ENCODE measurements at places on chromosomes 12 and 14.

GRCh38 chr14:96362071-96362964, 823 bp downstream of the ATG2B start:
- DNase-seq = no peak

GRCh38 chr14:105911006-105911847, 384.8 kb downstream of the TMEM121 start:
- DNase-seq = no peak

DNA sequence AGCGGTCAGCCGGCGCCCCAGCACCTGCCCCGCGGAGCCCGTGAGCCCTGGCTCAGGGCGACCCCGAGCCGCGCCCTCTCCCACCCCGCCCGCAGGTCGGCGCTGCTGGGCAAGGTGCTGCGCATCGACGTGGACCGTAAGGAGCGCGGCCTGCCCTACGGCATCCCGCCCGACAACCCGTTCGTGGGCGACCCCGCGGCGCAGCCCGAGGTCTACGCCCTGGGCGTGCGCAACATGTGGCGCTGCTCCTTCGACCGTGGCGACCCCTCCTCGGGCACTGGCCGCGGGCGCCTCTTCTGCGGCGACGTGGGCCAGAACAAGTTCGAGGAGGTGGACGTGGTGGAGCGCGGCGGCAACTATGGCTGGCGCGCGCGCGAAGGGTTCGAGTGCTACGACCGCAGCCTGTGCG, 14.4 kb downstream of the HHIPL1 start:
- no peak for DNase-seq

DNA sequence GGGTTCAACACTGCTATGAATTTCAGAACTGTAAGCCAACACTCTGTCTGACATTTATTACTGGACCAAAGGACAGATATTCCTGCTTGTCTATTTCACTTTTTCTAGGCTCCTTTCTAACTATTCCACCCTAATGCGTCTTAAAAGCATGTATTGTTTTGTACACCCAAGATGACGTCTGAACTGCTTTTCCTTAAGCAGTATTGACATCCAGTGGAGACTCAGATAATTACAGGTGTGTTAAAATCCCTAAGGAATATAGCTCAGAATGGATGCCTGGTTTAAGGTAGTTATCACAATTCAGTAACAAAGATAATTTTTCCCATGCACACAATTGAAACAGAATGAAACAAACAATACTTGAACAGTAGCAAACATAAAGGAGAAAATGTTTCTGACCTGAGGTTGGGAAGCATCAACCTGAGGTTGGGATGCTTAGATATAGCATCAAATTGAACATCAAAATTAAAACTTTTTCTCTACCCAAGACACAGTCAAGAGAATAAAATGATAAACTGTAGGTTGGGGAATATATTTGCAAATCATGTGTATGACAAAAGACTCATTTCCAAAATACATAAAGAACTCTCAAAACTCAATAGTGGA, 93.7 kb upstream of the PTPRR start:
- DNase-seq = no peak

GRCh38 chr14:75880512-75880911, 101.3 kb downstream of the TGFB3 start:
- DNase-seq = no peak

DNA sequence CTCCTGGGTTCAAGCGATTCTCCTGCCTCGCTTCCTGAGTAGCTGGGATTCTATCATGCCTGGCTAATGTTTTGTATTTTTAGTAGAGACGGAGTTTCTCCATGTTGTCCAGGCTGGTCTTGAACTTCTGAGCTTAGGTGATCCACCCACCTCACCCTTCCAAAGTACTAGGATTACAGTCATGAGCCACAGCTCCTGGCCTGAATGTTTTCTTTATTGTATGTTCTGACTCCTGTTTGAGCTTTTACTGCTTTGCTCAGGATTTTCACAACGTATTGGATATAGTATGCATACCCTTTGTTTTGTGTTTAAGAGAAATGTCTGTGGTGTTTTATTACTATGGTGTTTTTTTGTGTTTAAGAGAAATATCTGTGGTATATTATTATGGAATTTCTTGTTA, 37.2 kb downstream of the ATF7IP start:
- DNase-seq = no peak

DNA sequence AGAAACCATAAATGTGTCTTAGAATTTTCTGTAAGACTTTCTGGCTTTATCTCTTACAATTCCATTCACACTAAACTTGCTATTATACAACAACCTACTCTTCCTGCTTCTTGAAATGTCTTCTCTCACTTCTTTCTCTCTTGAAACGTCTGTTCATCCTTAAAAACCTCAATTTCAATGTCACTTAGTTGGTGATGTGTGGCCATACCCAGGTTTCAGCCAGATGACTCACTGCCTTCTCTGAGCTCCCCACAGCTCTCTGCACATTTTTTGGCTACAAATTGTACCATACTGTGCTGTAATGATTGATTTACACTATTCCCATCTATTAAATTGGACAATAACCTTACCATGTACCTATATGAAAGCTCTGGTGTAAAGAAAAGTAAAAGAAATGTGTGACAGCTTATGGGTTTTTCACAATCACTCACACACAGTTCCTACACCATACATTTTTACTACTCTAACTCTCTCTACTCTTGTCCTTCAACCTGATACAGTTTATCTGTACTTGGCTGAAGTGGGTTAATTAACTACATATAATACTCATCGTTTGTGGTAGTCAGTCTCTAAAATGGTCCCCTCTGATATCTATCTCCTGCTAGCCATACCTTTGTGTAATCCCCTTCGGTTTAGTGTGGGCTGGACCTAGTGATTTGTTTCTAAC, 222.1 kb downstream of the NELL2 start:
- DNase-seq = no peak

- no peak for DNase-seq
Measured at GRCh38 chr14:20093442-20093841, 17.1 kb upstream of the OR4K17 start.

DNA sequence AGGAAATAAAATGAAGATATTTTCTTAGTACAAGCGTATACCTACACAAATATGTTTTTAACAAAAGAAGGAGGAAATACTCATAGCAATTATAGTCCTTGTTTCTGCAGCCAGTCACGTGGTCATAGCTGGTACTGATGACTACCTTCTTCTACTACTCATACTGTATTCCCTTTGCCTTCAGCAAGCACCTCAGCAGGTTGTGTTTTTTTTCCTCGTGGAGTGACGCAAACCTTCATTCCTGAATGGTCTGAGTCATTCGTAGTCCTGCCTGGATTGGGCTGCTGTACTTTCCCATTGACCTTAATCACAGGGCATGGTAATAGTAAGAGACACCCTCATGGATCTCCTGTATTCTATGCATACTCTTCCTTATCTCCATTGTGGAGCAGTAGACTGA, 25.7 kb upstream of the SLC16A7 start:
- no peak for DNase-seq

DNA sequence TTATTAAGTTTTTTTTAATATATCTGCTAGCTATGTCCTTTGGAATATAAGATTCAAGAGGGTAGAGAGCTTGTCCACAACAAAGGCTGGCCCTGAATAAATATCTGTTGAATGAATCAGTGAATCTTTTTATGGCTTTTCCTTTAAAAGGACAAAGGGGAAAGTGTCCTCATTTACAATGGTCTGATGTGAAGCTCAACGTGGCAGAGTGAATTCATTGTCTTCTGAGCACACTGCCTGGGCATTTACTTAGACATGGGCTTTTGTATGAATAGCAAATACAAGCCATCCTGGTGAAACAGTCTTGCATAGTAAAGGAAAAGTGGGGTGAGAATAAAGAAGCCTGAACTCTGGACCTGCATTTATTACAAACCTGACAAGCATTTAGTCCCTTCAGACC, 201.2 kb downstream of the NELL2 start:
- no peak for DNase-seq

DNA sequence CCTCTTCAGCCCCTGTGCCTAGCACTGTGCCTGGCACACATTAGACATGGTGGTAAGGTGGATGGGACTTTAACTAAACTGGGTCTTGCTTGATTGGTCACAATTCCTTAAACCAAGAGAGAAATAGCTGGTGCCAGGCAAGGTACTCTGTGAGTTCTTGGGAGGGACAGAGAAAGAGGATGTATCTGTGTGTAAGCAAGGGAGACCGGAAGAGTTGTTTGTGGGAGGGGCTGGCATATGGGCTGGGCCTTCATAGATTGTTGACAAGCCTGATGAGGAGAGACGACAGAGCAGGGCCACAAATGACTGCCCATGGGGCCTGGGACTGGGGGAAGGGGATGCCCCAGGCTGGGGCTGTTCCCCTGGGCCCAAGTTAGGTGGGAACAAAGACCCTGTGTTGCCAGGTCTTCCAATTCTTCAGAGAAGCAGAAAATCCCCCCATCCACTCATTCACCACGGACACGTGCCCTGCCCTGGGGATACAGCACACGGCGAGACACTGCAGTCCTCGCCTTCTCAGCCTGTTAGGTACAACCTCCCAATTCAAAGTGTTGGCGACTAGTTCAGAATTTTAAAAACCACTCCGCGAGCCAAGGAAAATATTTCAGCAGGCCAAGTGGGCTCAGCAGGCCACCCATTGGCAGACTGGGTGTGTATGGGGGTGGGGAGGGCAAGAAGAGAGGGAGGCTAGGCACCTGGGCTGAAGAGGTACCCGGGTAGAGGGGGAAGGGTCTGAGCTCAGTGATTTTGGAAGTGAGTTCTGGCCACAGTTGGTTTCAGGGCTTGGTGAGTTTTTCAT, 11.4 kb upstream of the CYP46A1 start:
- no peak for DNase-seq

DNA sequence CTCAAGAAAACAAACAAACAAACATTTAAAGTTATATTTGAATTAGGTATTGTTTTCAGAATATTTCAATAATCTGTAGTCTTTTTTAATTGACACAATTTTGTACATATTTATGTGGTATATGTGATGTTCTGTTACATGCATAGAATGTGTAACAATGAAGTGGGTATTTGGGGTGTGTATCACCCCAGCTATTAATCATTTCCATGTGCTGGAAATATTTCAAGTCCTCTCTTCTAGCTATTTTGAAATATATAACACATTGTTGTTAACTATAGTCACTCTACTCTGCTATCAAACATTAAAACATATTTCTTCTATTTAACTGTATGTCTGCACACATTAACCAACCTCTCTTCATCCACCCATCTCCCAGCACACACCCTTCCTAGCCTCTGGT, 32.0 kb upstream of the SIX1 start:
- DNase-seq = no peak

GRCh38 chr12:51677284-51677968, 86.4 kb downstream of the SCN8A start:
- no peak for DNase-seq

- no peak for DNase-seq
Measured at GRCh38 chr14:21987937-21988336, 314.3 kb upstream of the OR4E1 start.

DNA sequence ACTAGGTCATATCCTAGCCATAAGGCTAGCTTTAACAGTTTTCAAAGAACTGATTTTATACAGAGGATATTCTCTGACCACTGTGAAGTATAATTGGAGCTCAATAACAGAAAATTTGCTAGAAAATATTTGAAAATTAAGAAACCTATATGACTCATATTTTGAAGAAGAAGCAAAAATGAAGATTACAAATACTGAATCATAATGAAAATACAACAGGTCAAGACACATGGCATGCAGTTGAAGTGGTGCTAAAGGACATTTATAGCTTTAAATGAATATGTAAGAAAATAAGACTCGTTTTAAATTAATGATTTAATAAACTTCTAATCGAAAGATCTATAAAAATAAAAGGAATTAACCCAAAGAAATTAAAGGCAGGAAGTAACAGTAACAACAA, 1234.6 kb downstream of the SLC16A7 start:
- no peak for DNase-seq

DNA sequence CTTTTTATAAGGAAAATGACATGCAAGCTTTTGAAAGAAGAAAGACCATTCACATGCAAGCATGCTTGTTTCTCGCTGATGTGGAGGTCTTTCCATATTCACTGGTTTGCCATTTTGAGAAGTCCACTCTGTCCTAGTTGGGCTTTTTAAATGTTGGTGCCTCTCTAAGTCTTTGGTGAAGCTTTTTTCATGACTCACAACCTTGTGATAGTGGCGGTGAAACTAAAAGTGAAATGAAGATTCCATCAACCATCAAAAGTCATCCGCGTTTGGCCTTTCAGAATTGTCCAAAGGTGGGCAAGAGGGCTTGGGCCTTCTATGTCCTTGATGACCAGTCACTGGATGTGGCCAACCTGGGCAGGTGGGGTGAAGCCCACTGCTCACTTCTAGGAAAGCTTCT, 4.3 kb downstream of the LRRC74A start:
- DNase-seq = no peak

GRCh38 chr12:55927588-55928502, at the start of gene PYM1:
Gene PYM1 (minus strand): TSS chr12:55927894. CDS start chr12:55927761, 133 bp downstream.
- DNase-seq = peak; percentile 69

GRCh38 chr14:37122919-37123639, 49.3 kb downstream of the SLC25A21 start:
- DNase-seq = no peak

DNA sequence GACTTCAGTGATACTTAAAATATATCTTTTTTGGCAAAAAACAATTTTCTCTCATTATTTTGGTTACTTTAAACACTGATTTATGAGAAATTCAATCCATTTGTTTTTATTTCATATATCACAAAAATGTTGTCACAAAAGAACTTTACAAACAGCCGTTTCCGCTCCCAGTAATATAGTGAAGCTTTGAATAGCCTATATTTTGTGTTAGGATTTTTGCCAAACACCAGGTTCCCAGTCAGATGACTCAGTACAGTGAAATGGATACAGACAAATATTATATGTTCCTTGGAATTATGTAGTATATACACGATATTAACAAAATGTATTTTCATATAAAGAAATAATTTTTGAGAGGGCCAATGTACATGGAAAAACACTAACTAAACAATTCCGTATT, 411.1 kb downstream of the CCER1 start:
- no peak for DNase-seq

DNA sequence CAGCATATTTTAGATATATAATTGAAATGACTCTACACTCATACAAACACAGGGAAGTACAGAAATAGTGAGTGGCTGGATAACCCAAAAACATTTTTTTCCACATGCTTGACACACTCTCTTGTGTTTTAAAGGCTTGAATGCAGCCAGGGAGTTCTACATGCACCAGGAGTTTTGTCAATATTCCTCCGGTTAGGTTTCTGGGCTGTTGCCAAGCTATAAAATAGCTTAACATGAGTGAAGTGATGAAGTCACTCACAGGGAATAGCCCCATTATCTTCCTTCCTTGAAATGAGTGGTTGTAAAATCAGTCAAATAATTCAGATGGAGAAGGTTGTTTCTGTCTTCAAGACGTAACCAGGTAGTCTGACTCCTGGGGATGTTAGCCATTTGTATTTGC, 582.7 kb downstream of the SLC6A15 start:
- no peak for DNase-seq

- DNase-seq = no peak
Measured at GRCh38 chr12:129772501-129773493, 131.0 kb downstream of the TMEM132D start.

DNA sequence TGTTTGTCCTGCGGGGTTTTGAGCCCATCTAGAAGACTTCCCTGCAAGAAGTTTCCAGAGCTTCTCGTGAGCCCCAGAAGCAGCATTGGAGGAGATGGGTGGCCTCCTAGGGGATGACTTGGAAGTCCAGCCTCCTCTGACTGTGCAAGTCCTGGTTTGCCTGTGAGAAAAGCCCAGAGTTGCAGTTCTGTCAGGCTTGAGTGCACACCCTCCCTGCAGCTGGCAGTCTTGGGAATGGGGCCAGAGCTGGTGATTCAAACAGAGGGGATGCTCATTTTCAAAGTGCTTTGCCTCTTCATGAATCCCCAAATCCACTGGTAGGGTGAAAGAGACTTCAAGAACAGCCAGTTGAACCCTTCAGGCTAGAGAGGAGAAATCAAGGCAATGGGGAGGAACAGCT, 3.9 kb upstream of the PPP1R1A start:
- no peak for DNase-seq

- no peak for DNase-seq
Measured at GRCh38 chr14:95296966-95297365, 22.7 kb downstream of the CLMN start.

All from WERI-Rb-1 (cell line).